ENCODE measurements at places on chromosomes 5 and 9. TPM values are rescaled to one million over a fixed set of nuclear protein-coding genes. Genes with fewer than 3 reads are reported as not detected.

- DNase-seq: peak; percentile 36
These were observed 207.4 kb downstream of the DAB2IP start for GRCh38 chr9:121858788-121859187.

GRCh38 chr9:15231788-15232635 is 75.0 kb downstream of the TTC39B start:
- no peak for DNase-seq

DNA sequence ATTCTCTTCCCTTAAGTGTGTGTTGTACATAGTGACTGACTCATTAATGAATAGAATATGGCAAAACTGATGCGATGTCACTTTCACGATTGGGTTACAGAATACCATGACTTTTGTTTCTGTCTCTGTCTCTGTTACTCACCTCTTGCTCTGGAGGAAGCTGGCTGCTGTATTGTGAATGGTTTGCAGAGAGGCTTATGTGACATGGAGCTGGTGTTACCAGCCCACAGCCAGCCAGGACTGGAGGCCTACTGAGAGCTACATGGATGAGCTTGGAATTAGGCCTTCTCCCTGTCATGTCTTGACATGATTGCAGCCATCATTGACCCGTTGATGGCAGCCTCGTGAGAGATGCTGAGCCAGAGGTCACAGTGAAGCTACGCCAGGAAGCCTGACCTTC is 161.9 kb downstream of the TAF11L14 start:
- no peak for DNase-seq

- DNase-seq: no peak
These were observed 257.6 kb downstream of the ARHGEF28 start for GRCh38 chr5:73883646-73884045.

- DNase-seq: no peak
These were observed 29.7 kb downstream of the PDE4D start for GRCh38 chr5:59863777-59864176.

DNA sequence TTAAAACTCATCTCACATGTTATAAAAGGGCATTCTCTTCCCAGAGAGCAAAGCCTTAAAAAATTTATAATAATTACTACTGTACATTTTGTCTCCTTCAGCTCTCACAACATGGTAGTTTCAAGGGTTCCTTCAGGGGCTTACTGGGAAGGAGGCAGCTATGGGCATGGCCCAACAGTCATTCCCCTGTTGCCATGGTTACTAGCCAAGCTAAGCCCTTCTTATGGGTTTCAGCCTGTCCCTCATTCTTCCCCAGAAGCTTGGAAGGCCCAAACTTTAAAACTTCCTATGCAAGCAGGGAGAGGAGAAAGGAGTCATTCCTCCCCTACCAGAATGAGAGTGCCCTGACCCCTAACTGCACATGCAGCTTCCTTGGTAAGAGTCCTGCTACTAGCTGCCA is 82.2 kb upstream of the CNTLN start:
- no peak for DNase-seq

GRCh38 chr5:160675988-160676387 is 176.0 kb downstream of the ATP10B start:
- no peak for DNase-seq

DNA sequence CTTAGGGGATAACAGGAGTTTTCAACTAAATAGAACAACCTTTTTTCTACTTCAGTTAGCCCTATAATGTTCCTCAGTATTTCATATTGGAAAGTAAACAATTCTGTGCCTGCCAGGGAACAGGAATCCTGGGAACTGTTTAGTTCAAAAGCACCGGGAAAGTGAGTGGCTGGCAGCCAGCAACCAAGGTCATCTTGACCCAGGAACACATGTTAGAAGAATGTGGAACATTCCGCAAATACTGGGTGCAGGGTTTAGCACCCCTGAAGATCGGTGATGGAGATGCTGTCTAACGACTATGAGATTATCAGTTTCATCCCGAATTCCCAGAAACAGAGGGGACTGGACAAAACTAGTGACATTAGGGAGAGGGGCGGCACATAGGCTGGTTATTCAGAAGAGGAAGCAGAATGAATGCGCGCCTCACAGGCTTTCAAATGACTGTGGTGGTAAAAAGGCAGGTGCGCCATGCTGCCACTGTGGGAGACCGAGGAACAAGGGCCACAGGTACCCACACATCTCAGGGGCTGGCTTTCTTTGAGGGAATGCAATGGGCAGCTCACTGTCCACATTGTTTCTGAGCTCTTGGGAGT is 51.2 kb downstream of the IPPK start:
- DNase-seq: no peak

DNA sequence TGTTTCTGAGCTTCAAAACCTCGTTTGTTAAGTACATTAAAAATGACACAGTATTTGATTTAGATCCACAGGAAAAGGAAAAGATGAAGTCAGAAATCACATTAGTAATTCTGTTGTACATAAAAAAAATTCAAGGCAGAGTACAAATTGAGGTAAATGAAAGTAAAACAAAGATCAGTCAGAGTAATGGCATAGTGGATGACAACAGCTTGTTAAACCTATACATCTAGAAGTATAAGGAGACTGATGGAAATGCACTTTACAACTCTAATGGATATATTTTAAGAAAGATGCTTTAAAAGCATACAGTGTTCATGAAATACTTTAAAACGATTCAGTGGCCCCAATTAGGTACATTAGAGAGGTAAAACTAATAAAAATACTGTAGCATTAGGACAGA is 631.3 kb upstream of the SEMA6A start:
- no peak for DNase-seq

DNA sequence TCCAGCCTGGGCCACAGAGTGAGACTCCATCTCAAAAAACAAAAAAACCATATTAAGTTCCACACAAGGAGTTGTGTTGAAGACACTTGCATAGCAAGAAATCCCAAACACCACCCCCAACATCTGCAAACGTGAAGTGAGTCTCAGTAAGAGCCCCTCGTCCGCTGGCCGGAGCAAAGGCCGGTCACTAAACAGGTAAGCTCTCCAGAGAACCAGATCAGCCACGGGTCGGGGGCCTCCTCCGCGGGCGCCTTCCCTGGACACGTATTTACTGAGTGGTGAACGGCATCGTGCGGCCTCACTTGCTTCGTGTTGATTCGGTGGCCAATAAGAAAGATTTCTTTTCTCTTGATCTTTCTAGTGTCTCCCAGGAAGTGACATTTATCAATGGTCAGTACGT is 93.6 kb downstream of the MRPL36 start:
- no peak for DNase-seq

GRCh38 chr9:68480807-68481206 is 59.9 kb downstream of the TMEM252 start:
- no peak for DNase-seq

DNA sequence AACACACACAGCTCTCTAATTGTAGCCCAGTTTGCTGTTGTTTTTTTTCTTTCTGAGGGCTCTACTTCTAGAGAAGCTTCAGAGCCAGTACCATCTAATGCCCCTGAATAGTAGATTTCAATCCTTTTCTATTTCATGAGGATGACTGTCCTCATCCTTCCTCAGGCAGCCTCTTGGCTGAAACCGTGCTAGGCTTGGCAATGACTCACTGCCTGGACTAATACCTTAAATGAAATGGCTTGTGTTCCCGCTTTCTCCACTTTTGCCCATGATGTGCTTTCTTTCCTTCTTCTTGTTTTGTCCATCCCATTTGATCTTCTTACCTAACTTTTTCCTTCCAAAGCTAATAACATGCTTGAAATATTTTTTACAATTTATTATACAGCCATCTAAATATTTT is 80.1 kb downstream of the ITGA1 start:
- DNase-seq: no peak

GRCh38 chr9:90307167-90307833 is 335.3 kb downstream of the DIRAS2 start:
- no peak for DNase-seq

DNA sequence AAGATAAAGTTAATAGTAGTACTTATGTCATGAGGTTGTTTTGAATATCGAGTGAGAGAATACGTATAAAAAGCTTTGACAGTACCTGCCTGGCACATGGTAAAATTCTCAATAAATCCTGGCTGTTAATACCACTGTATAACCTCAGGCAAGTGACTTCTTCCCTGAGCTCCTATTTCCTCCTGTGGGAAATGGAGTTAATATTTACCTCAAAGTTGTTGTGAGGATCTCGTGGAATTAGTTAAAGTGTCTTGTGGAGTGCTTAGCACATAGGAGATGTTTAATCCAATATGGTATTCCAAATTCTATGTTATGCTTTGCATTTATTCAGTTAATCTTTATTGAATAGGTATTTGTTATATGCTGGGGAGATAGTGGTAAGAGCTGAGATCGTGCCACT is 18.5 kb downstream of the FOCAD start:
- DNase-seq: no peak

DNA sequence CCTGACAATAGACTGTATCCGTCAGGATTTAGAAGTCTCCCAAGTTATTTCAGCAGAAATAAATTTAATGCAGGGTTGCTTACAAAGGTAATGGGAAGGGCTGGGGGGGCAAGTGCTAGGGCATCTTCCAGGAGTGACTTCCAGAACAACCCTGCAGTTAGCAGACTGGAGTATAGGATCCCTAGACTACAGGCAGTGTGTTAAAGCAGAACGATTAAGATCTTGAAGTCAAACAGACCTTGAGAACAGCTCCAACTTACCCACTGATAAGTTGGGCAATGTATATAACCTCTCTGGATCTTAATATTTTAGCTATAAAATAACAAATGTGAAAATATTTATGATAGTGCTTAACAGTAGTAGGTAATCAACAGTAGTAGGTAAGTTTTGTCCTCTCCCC is 113.6 kb upstream of the LIFR start:
- no peak for DNase-seq

DNA sequence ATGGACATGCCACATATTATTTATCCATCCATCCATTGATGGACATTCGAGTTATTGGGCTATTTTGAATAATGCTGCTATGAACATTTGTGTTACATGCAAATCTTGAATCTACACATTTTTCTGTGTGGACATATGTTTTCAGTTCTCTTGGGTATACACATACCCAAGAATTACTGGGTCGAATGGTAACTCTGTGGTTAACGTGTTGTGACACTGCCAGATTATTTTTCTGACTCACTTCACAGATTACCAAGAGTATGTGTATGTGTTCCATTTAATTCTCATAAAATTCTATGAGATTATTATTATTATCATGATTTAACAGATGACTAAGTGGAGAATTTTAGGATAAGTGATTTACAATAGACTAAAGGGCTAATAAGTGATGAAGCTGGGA is 26.7 kb downstream of the CYFIP2 start:
- no peak for DNase-seq

- DNase-seq: no peak
These were observed 215.7 kb upstream of the OTULINL start for GRCh38 chr5:14365831-14366430.

DNA sequence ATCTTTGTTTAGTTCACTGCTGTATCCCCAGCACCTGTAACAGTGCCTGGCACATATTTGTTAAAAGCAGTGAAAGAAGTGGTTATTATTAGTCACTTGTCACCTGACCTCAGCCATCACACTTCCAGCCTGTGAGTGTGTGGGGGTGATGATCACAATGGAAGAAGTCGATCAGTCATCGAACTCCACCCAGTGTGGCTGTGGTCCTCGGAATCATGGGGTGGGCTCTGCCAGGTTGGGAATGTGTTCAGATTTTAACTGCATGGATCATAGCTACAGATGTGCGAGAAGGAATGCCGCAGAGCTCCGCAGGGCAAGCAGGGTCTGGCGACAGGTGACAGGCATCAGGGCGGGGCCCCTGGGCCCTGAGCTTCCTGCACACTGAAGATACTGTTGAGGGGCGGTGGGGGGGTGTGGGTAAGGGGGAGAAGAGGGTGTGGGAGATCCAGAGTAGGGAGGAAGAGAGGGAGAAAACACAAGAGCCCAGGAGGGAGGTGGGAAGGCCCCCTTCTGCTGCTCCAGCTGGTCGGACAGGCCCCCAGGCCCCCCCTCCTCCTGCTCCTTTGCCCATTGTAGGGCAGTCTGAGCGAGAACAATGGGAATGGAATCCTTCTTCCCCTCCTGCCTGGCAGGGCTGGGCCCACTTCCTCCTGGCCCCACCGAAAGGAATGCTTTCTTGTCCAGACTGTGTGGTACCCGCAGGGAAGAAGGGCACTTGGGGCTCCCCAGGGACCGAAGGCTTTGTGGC is 89.6 kb downstream of the SPRY4 start:
- DNase-seq: no peak

DNA sequence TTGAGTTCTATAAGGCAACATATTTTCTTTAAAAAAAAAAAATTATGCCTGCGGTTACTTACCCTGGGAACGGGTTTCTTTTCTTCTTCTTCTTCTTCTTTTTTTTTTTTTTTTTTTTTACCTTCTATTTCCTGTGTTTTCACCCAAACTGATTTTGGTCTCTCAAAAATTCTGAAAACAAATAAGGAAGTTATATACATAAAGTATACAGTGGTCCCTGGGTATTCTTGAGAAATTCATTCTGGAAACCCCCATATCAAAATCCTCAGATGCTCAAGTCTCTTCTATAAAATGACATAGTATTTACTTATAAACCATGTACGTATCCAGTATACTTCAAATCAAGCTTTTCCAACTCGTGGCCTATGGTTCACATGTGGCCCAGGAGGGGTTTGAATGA is 326.7 kb downstream of the MAT2B start:
- no peak for DNase-seq

GRCh38 chr5:179495906-179496455 is 54.4 kb upstream of the RUFY1 start:
- DNase-seq: no peak

- DNase-seq: no peak
These were observed 349.0 kb upstream of the TARS1 start for GRCh38 chr5:33091571-33092363.

- no peak for DNase-seq
These were observed 136.7 kb upstream of the TNFAIP8 start for GRCh38 chr5:119218830-119219782.

DNA sequence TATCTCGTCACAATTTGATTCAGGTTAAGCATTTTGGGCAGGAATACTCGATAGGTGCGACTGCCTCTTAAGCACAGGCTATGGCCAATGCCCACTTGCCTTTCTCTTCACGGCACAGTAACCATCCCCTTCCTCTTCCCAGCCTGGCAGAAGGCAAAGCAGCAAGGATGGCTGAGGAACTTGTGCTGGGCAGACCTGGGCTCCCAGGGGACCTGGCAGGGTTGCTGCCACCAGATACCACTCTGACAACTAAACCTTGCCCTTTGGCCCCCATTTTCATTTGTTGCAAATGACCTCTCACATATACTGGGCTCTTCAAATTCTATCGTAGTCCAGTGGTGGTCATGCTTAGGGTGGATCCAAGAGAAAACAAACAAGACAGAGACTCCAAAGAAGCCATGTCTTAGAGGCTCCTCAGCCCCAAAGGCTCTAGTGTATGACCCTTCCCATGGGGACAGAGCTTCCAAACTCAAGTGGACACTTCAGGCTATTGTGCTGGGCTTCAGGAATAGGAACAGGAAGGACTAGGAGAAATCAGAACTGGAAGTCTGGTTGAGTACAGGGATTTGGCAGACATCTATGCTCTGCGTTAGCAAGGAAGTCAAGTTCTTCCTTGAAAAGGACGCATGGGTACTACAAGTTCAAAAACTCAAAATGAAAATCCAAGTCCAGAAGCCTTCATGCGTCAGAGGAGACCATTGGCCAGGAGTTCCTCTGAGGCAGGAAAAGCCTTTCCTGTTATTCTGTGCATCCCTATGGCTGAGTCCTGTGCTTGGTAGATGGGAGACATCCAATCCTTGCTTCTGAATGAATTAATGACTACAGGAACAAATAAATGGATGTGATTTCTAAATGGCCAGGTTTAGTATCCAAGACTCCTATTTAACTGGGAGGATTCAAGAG is 64.6 kb upstream of the PLPP1 start:
- DNase-seq: peak; percentile 36

Gene EXD3
- 43.0 TPM for total RNA-seq

Gene SLC44A1
- 67.5 TPM for total RNA-seq

Gene ELAVL2
- 0.29 TPM for total RNA-seq

Gene MARCOL
- total RNA-seq: not detected

Gene LCN1
- total RNA-seq: not detected

Gene LCN2
- 143 TPM for total RNA-seq

Gene SHISAL2B
- not detected for total RNA-seq
